ENCODE measurements at places on chromosomes 6 and 20. TPM values are rescaled to one million over a fixed set of nuclear protein-coding genes. Genes with fewer than 3 reads are reported as not detected.

SNAI1 gene
- 1.1 TPM for total RNA-seq

MEI4 gene
- not detected for total RNA-seq

FOXC1 gene
- total RNA-seq = 0.05 TPM

FAM184A gene
- 10.4 TPM for total RNA-seq

DNA sequence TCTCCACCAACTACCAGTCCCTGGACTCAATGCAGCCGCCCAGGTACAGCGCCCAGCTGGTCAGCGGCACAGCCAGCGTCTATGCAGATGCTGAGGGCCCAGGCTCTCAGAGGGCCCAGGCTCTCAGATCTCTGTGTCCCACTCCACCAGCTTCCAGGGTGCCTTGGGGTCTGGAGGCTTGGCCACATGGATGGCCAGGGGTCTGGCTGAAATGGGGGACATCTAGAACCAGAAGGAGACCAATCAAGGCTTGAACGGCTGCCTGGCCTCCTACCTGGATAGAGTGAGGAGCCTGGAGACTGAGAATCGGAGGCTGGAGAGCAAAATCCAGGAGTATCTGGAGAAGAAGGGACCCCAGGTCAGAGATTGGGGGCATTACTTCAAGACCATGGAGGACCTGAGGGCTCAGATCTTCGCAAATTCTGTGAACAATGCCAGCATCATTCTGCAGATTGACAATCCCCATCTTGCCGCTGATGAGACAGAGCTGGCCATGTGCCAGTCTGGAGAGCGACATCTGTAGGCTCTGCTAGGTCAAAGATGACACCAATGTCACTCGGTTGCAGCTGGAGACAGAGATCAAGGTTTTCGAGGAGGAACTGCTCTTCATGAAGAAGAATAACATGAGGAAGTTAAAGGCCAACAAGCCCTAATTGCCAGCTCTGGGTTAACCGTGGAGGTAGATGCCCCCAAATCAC lies 44.1 kb upstream of the GRM4 start:
- peak; percentile 56 for DNase-seq

- DNase-seq = no peak
These were observed 181.0 kb downstream of the GJA1 start for GRCh38 chr6:121616406-121616805.

GRCh38 chr6:129748212-129748900 lies 38.4 kb upstream of the ARHGAP18 start:
- DNase-seq = peak; percentile 51

GRCh38 chr6:57193177-57193576 lies 21.1 kb downstream of the BAG2 start:
- no peak for DNase-seq
